ENCODE measurements at places on chromosomes 12 and 14.
A peak's percentile ranks its signal among the peaks of the same experiment; 100 is the strongest.

GRCh38 chr12:75560167-75560566, 48.8 kb upstream of the KRR1 start:
- DNase-seq = no peak

DNA sequence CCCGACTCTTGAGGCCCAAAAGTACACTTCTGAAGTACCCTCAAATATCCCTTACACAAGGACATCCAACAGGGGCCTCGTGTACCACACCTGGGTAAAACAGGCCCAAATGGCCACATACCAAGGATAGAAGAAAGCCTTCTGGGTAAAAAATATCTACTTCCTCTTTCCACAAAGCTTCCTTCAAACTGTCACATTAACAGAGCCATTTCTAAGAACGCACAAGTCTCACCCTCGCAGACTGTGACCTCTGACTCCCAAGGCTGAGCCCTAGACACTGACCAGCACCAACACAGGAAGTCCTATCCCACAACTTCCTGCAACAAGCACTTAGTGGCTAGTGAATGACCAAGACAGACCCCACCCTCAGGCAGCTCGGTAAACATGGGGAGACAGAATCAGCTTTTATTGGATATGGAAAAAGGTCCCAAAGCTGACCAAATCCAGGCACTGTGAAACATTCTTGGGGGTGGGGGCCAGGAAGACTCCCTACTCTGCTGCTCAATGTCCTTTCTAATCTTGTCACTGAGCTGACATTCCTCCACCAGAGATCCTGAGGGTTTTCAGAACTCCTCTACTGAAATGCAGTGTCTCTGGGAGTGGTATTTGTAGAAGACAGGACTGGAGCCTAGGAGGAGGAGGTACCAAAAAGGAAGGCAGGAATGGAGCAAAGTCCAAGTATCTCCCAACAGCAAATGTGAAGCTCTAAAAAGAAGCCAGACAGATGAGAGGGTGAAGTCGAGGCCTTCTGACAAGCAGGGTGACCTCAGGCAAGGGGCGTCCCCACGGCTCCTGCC, 15.9 kb downstream of the KCTD10 start:
- no peak for DNase-seq

- DNase-seq = no peak
Observed at GRCh38 chr12:27651201-27651600, 45.0 kb upstream of the REP15 start.

DNA sequence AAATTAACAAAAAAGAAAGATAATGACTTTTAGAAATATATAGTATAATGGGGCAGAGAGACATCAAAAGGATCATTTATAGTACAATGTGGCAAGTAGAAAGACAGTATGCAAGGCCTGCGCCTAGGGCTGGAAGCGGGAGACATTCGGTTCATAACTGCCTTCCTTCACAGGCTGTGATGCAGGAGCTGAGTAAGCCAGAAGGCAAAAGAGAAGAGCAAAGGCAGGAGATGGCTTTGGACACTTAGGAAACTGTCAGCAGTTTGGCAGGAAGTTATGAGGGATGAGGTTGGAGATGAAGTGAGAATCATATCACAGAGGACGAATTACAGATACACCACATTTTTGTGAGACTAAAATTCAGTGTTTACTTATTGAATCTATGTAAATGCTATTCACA, 97.8 kb downstream of the EPS8 start:
- no peak for DNase-seq

GRCh38 chr12:20269337-20270067, 98.8 kb upstream of the PDE3A start:
- DNase-seq = no peak

- DNase-seq = no peak
Observed at GRCh38 chr12:69679119-69679518, 20.0 kb downstream of the BEST3 start.

GRCh38 chr12:88556213-88556774, 24.0 kb downstream of the KITLG start:
- DNase-seq = no peak

GRCh38 chr14:97283005-97283403, 485.8 kb downstream of the VRK1 start:
- no peak for DNase-seq

- no peak for DNase-seq
Observed at GRCh38 chr12:52603314-52603713, 2.1 kb upstream of the KRT72 start.

GRCh38 chr12:124881123-124881522, 17.5 kb upstream of the SCARB1 start:
- DNase-seq = no peak

DNA sequence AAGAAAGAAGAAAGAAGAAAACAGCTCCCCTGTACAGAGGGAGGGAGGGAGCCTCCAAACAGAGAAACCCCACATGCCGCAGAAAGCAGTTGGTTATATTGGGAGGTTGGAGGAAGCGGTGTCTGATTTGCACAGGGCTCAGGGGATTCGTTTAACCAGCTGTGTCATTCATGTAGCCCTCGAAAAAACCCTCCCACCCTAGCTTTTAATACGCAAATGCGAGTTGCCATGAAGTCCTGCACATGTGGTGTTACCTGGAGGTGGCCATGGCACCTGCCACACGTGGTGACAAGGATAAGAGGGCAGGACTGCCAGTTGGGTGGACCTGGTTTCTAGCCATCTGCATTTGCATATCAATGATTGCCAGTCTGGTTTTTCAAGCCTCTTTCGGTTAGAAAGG, 40.9 kb downstream of the TMEM30B start:
- no peak for DNase-seq

DNA sequence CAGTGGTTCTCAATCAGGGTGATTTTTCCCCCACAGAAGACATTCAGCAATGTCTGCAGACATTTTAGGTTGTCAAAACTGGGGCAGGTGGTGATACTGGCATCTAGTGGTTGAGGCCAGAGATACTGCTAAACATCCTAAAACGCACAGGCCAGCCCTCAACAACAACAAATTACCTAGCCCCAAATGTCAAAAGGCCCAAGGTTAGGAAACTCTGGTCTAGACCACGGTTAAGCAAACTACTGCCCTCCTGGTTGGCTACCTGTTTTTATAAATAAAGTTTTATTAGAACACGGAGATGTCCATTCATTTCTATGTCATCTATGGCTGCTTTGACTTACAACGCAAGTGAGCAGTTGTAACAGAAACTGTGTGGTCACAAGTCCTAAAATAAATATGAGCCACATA, 186.7 kb downstream of the EFCAB11 start:
- DNase-seq = peak; percentile 30

DNA sequence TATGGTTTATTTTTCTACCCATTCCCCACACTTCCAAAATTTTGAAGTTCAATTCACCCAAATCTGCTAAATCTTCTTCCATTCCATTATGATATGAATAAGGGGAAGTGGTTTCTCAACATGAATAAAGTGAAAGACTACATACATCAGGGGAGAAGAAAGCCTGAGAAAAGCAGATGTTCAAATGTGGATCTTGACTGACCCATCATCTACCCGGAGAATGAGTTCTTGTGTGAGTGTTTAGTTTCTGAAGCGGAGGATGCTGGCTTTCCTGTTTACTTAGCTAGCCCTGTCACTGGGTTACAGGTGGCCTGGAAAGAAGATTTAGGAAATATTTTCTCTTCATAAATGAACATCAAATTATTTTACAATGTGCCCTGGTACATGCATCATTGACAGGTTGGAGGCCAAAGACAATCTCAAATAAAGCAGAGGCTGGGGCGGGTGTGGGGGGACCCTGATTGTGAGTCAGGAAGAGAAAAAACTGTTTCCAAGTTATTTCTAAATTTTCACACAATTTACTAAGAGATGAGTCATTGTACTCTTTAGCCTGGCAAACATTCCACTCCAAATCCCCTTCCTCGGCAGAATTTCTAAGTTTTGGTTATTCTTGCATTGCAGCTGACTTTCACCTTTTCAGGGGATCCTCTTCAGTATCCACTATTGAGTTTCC, 135.6 kb downstream of the SLC25A21 start:
- no peak for DNase-seq

- DNase-seq = no peak
Observed at GRCh38 chr12:52528641-52529143, 8.5 kb upstream of the KRT5 start.

GRCh38 chr12:62435303-62436163, 31.1 kb upstream of the MON2 start:
- DNase-seq = no peak

DNA sequence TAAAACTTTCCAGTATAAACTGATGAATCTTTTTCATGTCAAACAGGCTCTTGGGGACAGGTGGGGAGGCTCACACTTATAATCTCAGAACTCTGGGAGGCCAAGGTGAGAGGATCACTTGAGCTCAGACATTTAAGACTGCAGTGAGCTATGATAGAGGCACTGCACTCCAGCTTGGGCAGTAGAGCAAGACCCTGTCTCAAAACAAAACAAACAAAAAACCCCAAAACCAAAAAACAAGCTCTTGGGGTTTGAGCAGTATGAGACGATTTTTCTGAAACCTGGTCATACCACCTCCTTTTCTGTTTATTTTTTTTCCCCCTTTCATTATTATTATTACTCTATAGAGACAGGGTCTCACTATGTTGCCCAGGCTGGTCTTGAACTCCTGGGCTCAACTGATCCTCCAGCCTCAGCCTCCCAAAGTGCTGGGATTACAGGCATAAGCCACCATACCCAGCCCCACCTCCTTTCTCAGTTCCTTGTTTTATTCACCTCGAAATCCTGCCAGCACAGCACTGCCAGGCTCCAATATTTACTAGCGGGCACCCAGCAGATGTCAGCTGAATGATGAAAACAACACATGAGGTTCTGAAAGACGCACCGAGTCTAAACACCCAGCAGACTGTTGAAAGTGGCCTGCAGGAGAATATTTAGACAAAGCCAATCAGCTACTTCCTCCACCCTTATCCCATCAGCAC, 19.5 kb upstream of the CDK17 start:
- DNase-seq = no peak

- DNase-seq = no peak
Observed at GRCh38 chr12:132364348-132364902, 35.0 kb upstream of the GALNT9 start.

DNA sequence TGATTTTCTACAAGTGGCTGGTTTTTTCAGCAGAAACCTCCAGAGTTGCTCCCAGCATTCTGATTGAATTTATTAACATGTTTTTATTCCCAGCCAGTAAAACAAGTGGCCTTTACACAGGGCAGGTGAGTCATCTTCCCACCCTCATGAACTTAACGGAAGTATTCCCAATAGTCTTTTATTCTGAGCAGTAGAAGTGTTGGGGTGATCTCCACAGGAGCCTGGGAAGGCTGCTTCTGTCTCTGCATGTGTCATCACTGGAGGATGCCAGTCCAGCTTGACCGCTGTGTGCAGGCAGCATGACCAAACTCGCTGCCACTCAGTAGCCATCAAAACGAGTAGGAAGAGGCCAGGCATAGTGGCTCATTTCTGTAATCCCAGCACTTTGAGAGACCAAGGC, 13.4 kb upstream of the DNAH10 start:
- no peak for DNase-seq

DNA sequence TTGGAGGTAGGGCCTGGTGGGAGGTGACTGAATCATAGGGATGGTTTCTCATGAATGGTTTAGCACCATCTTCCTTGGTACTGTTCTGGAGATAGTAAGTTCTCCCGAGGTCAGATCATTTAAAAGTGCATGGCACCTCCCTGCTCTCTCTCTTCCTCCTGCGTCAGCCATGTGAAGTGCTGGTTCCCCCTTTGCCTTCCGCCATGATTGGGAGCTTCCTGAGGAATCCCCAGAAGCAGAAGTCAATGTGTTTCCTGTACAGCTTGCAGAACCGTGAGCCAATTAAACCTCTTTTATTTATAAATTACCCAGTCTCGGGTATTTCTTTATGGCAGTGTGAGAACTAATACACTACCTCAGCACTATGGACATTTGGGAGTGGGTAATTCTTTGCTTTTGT, 4.8 kb upstream of the LGMN start:
- DNase-seq = no peak

GRCh38 chr12:94272280-94272679, 123.9 kb downstream of the PLXNC1 start:
- DNase-seq = no peak

DNA sequence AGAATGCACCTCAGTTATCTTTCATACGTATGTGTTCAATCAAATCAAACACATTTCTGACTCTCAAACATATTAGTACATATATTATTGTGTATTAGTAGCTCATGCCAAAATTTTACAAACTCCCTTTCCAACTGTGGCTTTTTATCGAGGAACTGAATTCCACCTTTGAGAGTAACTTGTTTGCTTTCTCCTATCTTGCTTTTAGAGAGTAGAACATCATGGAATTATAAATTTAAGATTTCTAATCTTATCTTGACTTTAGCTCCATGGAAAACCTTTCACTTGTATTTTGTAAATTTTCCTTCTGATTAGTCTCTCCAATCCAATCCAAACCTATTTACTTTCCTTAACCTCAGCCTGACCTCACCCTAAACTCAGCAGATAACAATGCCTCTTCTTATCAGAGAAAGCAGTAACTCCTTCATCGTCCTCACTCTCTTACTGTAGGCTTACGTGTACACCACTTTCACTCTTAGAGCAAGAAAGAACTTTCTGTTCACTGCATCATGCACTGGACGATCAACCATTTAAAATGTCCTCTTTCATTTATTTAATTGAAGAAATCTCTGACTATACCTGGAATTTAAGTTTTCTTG, 164.5 kb downstream of the TMTC3 start:
- DNase-seq = no peak

GRCh38 chr12:132218915-132219314, 74.7 kb downstream of the NOC4L start:
- no peak for DNase-seq

GRCh38 chr14:104731320-104732294, 7.6 kb downstream of the ADSS1 start:
- DNase-seq = no peak

- DNase-seq = no peak
Observed at GRCh38 chr12:56979628-56980027, 22.2 kb upstream of the RDH16 start.

All from stimulated activated CD8-positive, alpha-beta memory T cell treated with anti-CD3 and anti-CD28 coated beads, Interleukin-4, amount 100 ng/mL, for 4 hours (primary cell).